Hematopoietic multipotent progenitor cell treated with erythropoietin and hydrocortisone succinate and interleukin-3 and kit ligand, for 6 days (in vitro differentiated cells): ENCODE measurements at places on chromosomes 1 and 21.

DNA sequence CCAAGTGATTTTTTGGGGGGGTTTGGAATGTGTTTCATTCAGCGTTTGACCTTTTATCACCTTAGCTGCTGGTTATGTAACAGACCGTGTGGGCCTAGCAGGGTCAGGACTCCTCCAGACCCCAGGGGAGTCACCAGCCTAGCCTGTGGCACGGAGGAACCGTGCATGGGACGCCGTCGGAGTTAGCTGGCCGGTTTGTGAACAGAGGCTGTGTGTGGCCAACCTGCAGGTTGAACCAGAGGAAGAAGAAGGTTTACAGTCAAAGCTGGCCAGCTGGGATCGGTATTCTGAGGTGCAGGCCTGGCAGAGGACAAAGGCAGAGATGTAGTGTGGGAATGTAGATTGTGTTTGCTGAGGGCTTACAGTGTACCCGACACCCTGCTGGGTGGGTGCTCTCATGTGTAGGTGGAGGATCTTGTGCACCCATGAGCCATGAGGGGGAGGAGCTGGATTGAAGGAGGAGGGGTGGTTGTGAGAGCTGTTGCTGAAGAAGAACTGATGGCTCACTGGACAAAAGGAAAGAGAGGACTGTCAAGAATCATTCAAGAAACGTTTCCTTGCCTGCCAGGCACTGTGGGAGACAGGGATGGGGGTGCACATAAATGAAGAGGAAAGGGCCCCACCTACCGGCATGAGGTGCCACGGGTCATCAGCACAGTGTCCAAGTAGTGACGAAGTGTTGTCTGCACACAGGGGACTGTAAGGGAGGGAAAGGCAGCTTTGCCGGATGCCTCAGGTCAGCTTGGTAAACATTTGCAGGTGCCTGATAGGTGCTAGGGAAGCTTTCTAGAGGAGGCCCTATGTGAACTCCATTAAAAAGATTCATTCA, 40.0 kb upstream of the PWP2 start:
- no peak for DNase-seq

- DNase-seq, result no peak
These were observed 88.1 kb upstream of the CACYBP start for GRCh38 chr1:174911606-174912005.

DNA sequence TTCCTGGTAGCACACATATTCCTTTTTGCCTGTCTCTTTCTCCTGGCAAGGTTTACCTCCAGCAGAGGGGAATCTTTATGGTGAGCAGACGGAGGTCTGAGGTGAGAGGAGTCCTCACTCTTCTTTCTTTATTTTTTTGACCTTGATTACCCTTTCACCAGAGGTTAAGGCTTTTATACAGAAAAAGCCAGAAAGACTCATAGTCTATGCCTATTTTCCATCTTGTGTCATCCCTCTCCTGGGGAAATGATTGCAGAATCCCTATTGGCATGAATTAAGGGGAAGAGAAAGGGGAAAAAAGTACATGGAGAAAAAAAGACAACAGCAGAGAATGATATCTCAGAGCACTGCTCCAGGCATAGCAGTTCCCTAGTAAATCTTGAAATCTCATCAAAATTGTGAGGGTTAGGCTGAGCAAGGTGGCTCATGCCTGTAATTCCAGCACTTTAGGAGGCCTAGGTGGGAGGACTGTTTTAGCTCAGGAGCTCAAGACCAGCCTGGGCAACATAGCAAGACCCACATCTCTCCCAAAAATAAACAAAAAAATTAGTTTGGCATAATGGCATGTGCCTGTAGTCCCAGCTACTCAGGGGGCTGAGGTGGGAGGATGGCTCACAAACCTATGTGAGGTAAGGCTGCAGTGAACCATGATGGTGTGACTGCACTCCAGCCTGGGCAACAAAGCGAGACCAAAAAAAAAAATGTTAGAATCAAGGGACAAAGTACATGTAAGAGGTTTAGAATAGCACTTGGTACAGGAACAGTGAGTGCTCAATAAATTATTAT, 1.2 kb upstream of the XPR1 start:
- DNase-seq, result no peak

- DNase-seq, result no peak
These were observed 36.8 kb upstream of the PODN start for GRCh38 chr1:53025034-53025768.

- peak; percentile 60 for DNase-seq
These were observed 2.5 kb upstream of the CDKN2C start for GRCh38 chr1:50967416-50968157.

DNA sequence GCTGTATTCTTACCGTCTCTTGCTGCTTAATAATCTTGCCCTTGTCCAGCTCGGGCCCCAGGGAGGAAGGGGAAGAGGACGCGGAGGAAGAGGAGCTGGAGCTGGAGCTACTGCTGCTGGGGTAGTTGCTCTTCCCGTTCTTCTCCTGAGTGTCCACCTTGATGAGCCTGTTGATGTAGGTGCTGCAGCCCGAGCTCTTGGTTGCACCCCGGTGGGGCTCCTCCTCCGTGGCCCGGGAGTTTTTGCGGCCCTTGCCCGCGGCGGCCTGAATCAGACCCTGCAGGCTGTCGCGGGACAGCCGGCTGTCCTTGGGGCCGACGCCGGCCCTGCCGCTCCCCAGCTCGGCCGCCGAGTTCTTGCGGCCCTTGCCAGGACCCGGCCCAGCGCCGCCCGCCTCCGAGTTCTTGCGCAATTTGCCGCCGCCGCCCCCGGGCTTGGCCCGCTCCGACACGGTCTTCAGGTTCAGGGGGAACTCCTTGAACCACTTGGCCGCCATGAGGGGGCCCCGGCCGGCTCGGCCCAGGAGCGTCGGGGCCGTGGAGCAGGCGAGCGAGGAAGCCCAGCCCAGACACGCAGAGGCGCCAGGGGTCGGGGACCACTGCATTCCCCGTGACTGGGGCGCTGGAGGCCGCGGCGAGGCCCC, 475 bp upstream of the TDRD10 start:
- no peak for DNase-seq

GRCh38 chr1:179175011-179175841, 54.3 kb downstream of the ABL2 start:
- DNase-seq, result peak; percentile 39

- DNase-seq, result peak; percentile 63
These were observed 45.2 kb downstream of the GALNT2 start for GRCh38 chr1:230112131-230112701.
